ENCODE measurements at places on chromosomes 11 and 22.

GRCh38 chr11:8775734-8776133, 93.1 kb downstream of the RPL27A start:
- DNase-seq: no peak

DNA sequence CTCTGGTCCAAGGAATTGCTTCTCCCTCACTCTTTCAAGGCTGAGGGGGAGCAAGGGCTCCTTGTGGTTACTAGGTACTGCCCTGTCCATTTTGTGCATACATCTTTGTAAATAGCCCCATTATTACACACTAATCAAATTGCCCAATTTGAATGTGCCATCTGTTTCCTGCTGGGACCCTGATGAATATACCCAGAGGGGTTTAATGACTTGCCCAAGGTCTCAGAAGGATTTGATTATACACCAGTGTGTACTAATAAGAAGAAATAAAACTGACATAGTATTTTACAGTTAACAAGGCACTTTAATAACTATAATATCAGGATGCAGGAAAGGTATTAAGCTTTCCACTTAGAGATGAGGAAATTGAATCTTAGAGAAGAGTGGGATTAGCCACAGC, 64.6 kb upstream of the PTPRJ start:
- DNase-seq: no peak

- DNase-seq: no peak
These were observed 114.2 kb downstream of the CCDC34 start for GRCh38 chr11:27248576-27249509.

DNA sequence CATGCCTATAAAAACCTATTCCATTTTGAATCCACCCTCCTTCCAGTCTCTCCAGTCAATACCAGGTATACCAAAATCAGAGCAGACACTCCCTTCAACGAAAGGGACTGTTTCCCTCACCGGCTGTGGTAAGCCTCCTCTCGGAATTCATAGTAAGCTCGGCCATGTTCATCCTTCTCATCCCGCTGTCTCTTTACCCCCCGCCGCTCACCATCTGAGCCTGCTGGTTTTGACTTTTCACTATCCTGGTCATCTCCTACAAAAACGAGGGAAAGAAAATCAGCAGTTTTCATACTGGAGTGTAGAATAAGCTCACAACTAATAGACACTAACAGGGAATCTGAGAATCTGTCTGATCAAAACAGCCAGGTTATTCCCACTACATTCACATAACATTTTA, 3.1 kb downstream of the HNRNPUL2 start:
- no peak for DNase-seq

GRCh38 chr11:68598816-68599653, 85.3 kb upstream of the GAL start:
- no peak for DNase-seq

DNA sequence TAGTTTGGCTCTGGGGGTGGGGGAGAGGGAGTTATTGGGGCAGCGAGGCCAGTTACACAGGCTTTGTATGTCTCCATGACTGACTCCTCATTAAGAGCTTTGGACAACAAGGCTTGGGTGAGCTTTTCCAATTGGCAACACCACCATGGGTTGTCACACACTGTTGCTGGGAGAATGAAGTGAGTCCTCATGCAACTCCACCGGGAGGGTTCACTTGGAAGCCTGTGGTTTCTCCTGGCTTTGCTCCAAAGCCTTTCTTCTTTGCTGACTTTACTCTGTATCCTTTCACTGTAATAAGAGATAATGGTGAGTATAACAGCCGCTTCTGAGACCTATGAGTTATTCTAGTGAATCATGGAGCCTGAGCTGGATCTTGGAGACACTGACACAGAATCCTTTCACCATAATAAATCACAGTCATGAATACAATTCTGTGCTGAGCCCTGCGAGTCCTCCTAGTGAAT, 24.9 kb downstream of the EIF3F start:
- DNase-seq: no peak

DNA sequence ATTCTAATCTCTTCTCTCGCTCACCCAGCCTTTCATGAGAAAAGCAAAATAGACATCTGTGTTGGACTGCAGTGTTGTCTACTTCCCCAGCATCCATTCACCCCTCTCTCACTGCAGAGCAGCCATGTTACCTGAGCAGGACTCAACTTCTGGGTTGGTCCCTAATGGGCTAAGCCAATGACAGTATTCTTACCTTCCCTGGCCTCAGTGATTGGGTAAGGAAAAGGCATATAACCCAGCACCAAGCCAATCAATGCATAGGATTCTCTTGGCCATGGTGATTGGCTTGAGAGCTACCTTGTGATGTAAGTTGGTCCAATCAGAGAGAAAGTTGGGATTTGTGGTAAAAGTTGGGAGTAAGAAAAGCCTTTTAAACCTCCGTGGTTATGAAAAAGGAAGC, 99.8 kb upstream of the NECTIN1 start:
- DNase-seq: no peak

GRCh38 chr11:73227571-73228211, 9.6 kb downstream of the P2RY2 start:
- DNase-seq: no peak

DNA sequence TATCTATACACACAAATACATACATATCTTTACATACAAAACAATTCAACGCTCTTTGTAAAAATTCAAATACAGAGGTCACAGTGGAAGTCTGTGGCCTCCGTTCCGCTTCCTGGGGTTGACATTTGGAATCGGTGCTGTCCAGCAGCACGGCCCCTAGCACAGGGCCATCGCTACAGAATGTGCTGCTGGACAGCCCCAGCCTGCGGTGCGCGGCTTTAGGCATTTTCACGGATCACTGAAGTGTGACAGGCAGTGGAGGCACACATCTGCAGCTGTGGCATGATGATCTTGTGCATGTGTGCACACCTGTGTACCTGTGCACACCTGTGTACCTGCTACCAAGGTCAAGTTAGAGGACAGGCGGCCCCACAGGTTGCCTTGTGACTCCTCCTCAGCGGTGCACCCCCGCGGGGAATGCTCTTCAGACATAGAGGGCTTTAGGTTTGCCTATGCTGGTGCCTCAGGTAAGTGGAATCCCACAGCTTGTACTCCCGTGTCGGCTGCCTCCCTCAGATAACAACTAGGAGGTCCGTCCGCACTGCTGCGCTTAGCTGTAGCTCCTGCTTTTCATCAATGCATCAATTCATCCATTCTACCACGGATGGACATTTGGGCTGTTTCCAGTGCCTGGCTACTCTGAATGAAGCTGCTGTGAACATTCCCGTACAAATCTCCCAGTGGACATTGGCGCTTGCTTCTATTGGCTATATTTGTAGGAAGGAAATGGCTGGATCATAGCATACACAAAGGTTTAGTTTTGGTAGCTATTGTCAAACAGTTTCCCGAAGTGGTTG, 29.9 kb downstream of the GAL start:
- no peak for DNase-seq

- DNase-seq: no peak
These were observed 25.4 kb upstream of the SORL1 start for GRCh38 chr11:121426476-121427399.
